BJ (cell line): ENCODE measurements at places on chromosomes 5 and 9.

DNA sequence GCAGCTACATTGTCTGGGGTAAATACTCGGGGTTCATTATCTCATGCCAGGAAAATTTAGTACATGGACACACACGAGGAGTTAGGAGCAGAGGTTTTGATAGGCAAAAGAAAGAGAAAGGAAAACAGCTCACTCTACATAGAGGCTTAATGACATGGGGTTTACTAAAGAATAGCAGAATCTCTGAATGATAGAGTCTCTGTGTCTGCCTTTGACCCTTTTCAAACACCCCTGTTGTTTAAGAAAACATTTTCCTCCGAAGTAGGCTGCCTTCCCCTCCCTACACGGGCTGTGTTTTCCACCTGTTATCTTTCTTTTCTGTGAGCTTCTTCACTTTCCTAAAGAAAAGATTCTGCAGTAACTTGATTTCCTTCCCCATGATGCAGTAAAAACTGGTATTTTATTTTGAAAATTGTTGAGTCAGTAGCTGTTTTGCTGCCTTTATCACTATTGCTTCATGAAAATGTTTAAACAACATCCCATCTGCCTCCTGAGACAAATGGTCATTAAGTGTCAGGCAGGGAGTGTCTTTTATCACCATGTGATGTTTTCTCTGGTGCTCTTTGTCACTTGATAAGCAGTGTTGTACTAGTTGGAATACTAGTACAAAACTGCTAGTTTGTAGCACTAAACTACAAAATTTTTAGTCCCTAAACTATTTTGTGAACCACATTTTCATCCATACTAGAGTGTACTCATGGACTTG lies 76.6 kb downstream of the PPIC start:
- no peak for DNase-seq

- no peak for DNase-seq
Observed at GRCh38 chr5:64775291-64775690, 6.6 kb downstream of the CWC27 start.

DNA sequence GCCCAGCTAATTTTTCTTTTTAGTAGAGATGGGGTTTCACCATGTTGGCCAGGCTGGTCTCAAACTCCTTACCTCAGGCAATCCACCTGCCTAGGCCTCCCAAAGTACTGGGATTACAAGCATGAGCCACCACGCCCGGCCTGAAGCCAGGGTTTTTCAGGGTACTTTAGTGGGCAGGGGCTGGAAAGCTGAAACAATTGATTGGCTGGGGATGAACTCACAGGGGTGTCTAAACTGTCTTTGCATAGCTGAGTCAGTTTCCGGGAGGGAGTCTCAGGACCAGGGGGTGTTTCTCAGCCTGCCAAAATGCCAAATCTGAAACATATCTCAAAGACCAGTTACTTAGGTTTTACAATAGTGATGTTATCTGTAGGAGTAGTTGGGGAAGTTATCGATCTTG lies 46.1 kb downstream of the PRUNE2 start:
- DNase-seq = no peak

DNA sequence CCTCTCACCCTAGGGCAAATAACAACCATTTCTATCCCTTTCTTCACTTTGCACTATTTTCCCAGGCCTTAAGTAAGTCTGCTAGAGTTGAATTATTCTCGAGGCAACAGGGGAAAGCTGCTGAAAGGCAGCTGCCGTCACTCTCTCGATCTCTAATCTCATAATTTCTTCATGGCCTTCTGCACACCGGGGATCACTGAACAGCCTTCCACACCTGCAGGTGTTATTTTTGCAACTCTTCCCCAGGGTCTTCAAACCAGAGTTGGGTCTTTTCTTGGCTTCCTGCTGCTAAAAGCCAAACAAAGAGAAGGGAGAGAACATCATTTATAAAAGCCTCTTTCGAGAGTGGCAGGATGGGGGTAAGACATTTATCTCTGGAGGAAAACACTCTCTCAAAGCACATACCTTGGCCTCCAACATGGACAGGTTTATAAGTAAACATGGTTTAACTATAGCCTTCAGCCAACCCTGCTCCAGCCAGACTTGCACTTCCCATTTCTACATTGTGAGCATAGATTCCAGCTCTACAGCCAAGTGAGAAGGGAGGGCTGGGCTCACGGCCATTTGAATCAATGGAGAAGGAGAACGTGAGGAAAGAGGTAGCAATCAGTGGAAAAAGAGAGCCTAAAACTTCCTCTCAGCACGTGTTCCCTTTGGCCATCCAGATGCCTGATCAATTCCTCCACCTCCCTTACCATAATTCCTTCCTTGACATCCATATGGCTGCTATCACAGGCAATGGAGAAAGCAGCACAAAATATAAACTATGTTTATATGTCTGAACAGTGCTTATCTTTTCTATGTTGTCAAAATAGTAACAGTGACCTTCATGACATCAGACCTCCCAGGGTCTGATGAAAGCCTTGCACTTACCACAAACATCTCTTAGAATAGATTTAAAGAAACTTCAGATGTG lies 464.9 kb downstream of the TLE1 start:
- DNase-seq = no peak

- DNase-seq = no peak
Observed at GRCh38 chr5:144313147-144313726, 142.6 kb downstream of the KCTD16 start.
